Stimulated activated CD4-positive, alpha-beta T cell treated with anti-CD3 and anti-CD28 coated beads, Interleukin-15, amount 100 ng/mL, for 1 hour (primary cell): ENCODE measurements at places on chromosomes 12 and 14.

- DNase-seq = no peak
These were observed 143.6 kb upstream of the SLC16A7 start for GRCh38 chr12:59452259-59452658.

GRCh38 chr14:94239406-94239805 is 53.7 kb downstream of the SERPINA10 start:
- no peak for DNase-seq

DNA sequence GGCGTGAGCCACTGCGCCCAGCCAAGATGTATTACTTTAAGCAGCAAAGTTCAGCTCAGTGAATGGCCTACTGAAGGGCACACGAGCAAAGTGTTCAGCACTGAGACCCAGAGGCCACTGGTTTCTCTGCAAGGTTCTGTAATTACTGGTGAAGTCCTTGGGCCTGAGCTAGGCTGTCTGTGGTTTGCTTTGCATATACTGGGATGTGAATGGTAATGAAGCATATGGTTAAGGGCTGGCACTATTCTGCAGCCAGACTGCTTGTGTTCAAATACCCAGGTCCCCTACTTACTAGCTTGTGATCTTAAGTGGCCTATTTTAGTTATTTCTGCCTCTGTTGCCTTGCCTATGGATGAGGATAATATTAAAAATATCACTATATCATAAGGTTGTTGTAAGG is 72.0 kb downstream of the LLPH start:
- DNase-seq = no peak

- no peak for DNase-seq
These were observed 69.4 kb upstream of the RHOJ start for GRCh38 chr14:63134801-63135200.

GRCh38 chr12:131454418-131455217 is 256.3 kb upstream of the SFSWAP start:
- peak; percentile 16 for DNase-seq

GRCh38 chr12:5487948-5488625 is 56.2 kb downstream of the NTF3 start:
- no peak for DNase-seq

- DNase-seq = no peak
These were observed 1.0 kb downstream of the ATXN7L3B start for GRCh38 chr12:74538491-74539258.

DNA sequence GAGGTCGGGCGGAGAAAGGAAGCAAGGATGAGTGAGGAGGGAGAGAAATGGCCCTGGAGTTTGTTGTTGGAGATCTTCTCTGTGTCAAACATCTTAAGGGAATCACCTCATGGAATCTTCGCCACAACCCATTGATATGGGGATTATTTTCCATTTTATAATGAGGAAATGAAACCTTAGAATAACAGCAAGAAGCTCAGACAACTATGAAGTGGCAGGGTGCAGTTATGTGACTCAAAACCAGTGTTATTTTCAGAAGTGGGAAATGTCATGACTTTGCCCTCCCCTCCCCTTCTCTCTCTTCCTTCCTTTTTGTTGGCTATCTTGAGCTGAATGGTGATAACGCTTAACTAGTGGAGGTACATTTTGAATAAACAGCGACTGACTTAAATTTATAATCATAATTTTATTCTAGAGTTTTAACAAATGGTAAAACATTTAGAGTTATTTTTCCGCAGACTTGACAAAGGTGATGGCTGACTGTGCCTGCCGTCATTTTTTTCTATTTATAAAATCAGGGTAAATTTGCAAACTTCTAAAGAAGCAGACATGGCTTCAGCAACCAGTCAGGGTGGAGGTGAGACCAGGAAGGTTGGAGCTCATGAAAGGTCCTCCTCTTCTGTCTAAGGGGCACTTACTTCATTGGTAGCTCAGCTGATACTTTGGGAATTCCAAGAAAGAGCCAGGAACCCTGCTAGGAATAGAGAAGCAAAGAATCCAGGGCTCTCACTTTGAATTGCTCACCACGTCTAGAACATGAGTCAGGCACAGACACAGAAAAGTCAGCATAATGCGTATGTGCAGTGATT is 232.4 kb downstream of the RGS6 start:
- no peak for DNase-seq

DNA sequence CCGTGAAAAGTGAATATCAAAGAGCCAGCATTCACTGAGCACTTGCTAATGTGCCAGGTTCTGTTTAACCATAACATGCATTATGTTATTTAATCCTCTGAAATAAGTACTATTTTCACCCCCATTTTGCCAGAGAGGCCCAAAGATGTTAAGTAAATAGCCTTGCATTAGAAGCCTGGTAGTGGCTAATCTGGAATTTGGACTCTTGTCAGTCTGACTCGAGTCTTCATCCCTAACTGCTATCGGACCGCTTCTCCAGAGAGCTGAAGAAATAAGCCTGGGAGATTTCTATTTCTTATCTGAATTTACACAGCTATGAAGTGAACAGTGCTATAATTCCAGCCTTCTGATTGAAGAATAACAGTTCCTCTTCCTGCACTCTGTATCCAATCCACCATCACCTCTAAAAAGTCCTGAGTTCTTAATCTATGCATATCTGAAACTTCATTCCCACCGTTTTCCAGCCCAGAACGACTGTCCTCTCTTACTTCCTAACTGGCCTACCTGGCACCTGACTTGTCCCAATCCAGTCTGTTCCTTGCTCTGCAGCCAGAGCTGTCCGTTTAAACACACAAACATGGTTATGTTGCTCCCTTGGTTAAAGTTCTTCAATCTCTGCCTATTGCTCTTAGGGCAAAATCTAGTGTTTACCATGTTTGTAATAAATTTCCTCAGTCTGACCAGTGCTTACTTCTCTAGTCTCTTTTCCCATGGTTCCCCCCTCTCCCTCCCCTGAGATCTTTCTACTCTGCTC is 2.3 kb downstream of the POLR3B start:
- no peak for DNase-seq

GRCh38 chr14:83918546-83918945 is 1611.4 kb upstream of the FLRT2 start:
- no peak for DNase-seq

DNA sequence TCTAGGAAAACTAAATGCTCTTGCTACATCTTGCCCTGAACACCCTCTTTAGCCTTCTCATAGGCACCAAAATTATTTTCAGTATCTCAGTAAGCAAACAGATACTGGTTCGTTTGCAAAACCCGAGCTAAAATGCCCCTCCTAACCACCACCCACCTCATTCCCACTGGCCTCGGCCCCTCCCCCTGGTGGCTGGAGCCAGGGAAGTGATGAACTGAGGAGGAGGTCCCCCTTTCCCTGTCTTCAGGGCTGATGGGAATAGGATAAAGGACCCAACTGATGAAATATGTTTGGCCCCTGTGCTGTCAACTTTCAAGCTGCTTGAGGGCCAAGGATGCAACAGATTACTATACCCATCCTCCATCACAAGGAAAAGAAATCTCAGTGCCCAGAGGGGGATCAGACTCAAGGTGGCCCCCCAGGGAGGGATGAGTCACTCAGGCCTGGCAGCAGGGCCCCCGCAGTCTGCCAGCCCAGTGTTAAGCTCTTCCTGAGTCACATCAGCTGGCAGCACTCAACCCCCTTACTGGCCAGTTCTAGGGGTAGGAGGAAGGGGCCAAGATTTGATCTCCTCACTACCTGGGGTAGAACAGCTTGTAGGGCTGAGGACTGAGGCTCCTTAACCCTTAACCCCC is 1.7 kb downstream of the ANKRD52 start:
- no peak for DNase-seq

DNA sequence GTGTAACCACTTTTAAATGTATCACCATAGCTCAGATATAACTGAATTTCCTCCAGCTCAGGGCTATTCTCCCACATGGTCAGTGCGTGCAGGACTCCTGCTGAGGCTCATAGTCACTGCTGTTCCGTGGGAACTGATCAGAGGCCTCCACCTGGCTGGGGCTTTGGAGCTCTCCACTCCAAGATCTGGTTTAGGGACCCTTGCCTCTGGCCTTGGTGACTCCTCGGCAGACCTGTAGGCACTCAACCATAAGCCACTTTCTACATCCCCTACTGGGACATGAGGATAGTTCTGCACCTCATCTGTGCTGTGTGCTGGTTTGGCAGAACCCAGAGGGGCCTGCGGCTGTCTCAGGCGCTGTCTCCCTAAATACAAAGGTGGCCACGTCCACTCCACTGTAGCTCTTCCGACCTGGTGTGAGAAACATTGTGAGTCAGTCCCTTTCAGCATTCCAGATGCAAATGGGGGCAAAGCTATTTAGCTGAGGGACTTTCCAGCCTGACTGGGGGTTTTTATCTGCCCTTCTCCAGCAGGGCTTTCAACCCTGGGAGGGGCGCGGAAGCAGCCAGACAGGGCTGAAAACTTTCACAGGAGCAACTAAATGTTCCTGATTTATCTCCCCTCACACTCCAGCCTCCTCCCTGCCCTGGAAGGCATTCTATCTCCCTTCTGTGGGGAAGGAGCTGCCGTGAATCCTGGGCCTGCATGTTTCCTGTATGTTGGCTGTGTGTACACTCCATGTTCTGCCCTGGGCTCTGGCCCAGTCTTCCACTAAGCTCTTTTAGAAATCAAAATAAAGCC is 218.3 kb upstream of the DAAM1 start:
- DNase-seq = no peak

GRCh38 chr12:4330203-4330602 is 9.2 kb downstream of the TIGAR start:
- no peak for DNase-seq
